ENCODE measurements at places on chromosomes 7 and 10.
A peak's percentile ranks its signal among the peaks of the same experiment; 100 is the strongest.

- no peak for DNase-seq
These were observed 34.2 kb downstream of the DNAJC12 start for GRCh38 chr10:67803588-67804394.

GRCh38 chr10:107994621-107995270, 830.2 kb upstream of the SORCS1 start:
- no peak for DNase-seq

GRCh38 chr10:60424971-60425370, 35.3 kb upstream of the ANK3 start:
- DNase-seq, result no peak

DNA sequence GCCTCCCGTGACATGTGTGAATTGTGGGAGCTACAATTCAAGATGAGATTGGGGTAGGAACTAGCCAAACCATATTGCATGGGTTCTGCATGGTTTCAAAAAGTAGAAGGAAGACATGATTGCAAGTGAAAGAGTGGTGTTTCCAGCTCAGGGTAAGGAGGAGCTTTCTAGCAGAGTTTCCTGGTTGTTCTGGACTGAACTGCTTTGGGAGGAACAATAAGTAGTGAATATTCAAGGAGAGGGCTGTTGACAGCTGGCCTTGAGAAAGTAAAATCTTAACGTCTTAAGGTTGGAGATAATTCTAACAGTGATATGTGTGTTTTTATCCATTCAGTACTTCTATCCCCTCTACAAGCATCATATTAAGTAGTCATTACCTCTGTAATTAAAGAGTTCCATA, 62.2 kb upstream of the PRKG1 start:
- no peak for DNase-seq

GRCh38 chr7:157627033-157627432, 290.2 kb downstream of the DNAJB6 start:
- DNase-seq, result no peak

- no peak for DNase-seq
These were observed 48.2 kb downstream of the APBB1IP start for GRCh38 chr10:26486304-26486703.

- no peak for DNase-seq
These were observed 157.5 kb upstream of the NFE2L3 start for GRCh38 chr7:25994433-25994994.

DNA sequence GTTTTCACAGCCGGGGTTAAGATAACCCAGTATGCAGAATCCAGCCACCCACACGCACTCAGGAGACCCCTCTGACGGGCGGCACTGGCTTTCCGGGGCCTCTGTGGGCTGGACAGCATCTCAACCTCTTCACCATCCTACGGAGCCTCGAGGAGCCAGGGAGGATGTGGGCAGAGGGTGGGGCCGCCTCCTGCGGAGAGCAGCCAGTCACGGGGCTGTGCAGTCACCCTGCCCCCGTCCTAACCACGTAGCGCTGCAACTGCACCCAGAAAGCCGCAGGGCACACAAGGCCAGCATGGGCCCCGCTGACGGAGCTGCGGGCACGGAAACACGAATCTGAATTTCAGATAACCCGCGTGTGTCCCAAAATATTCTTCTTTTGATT, 270.3 kb downstream of the ELFN1 start:
- DNase-seq, result peak; percentile 55

DNA sequence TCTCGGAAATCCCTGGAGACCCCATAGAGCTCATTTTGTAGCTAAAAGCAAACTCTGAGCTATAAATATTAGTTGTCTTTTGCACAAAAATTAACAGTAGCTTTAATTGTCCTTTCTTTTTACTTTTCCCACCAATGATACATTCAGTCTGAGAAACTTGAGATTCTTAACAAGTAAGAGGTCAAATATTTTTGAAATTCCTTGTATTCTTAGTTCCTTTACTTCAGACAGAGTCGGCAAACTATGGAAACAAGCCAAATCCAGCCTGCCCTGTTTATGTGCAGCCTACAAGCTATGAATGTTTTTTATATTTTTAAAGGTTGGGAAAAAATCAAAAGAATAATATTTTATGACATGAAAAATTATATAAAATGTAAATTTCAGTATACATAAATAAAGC, 146.6 kb downstream of the CTNNA3 start:
- no peak for DNase-seq

- DNase-seq, result peak; percentile 12
These were observed 179.8 kb upstream of the CSTF2T start for GRCh38 chr10:51879238-51879637.

DNA sequence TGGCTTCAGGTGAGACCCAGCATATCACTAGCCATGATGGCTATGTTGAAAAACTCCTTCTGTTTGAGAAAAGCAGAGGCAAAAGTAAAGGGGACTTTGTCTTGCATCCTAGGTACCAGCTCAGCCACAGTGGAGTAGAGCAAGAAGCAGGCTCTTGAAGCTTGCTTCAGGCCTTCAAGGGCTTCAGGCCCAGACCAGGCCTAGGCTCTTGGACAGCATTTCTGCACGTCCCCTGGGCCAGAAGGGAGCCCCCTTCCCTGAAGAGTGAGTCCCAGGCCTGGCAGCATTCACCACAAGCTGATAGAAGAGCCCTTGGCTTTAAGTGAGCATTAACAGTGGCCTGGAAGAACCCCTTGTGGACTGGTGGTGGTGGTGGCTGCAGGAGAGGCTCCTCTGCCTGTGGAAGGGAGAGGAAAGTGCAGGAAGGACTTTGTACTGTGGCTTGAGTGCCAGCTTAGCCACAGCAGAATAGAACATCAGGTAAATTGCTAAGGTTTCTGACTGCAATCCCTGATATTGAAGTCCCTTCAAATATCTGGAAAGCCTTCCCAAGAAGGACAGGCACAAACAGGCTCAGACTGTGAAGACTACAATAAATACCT, 28.1 kb upstream of the FAM171A1 start:
- no peak for DNase-seq

DNA sequence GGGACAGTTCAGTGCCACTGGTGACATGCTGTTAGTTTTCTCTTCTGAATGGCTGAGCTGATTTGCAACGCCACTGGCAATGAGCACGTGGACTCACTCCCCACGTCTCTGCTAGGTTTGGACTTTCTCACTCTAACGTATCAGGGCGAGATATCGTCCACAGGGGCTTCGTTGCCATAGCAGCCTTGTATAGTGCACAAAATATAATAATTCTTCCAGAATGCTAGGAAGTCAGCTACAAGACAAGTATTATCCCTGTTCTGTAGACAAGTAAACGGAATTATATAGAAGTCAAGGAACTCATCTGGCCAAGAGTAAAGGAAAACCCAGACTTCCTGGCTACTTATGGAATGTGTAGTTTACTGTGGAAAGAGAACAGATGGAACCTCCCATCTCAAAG, 226.8 kb downstream of the ARHGAP21 start:
- no peak for DNase-seq

- DNase-seq, result no peak
These were observed 41.6 kb downstream of the FRMPD2 start for GRCh38 chr10:48232717-48233447.

DNA sequence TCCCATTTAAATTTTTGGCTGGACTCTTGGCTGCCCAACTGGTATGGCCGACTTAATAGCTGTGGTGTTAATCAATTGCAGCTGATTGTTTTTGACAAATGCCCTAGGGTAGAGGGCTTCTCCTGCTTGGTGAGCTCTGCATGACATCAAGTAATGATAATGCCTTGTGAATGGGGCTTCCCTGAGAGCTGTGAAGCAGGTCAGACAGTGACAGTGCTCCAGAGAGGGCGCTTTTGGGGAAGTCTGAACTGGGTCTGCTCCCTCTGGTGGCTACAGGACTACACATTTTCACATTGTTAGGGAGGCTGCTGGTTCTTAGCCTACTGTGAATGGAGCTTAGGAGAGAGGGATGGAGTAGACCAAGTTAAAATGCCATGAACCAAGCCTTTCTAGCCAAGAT, 98.8 kb downstream of the SDK1 start:
- peak; percentile 1 for DNase-seq

DNA sequence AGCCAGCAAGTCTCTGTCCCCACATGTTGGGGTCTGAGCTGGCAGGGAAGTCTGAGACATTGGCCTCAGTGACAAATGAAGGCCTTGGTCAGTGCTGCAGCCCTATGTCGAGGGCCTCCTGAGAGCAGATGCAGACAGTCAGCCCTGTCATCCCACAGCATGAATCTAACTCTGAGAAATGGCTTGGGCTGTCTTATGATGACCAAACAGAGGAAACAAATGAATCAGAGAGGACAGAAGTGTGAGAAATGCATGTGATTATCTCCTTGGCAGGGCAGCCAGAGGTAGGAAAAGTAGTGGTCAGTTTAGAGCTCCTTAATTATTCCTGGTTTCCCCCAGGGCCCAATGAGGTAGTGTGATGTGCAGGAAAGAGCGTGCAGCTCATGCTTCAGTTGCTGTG, 287.6 kb downstream of the SORCS3 start:
- no peak for DNase-seq

DNA sequence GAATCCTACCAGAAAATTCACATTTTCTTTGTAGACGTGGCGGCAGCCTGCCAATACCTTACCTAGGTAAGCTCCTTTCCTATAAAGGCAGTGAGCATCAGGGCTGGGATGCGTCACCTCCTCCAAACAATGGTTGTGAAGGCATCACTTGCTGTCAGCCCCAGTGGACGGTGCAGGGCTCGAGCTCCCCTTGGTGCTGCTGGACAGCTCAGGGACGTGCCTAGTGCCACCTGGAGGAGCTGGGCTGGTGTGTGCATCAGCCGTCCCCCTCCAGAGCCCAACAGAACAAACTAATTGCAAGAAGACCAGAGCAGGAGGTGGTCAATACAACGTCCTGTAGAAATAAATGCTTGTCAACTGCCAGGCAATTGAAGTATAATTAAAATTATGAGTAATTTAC, 517.5 kb upstream of the FOXK1 start:
- DNase-seq, result no peak
